ENCODE measurements at places on chromosomes 16 and 17. TPM values are rescaled to one million over a fixed set of nuclear protein-coding genes. Genes with fewer than 3 reads are reported as not detected.

The TBC1D24 gene
- 6.3 TPM for polyA plus RNA-seq

The TMEM220 gene
- 3.8 TPM for polyA plus RNA-seq

The MAF gene
- polyA plus RNA-seq = 0.22 TPM

DNA sequence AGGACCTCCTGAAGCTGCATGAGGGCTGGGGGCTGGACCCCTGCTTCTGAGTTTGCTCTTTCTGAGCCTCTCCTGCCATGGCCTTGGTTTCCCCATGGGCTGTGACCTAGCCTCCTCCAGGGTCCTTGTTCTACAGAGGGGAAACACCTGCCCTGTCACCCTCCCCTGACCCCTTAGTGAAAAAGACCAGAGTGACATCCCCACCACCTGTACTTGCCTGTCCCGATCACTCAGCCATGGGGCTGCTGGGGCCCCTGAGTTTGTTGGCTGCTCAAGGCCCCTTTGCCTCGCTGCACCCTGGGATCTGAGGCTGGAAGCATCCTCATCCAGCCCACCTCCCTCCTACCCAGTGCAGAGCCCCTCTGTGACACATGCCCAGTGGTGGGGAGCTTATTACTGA is 800 bp downstream of the NOD2 start:
- no peak for DNase-seq

DNA sequence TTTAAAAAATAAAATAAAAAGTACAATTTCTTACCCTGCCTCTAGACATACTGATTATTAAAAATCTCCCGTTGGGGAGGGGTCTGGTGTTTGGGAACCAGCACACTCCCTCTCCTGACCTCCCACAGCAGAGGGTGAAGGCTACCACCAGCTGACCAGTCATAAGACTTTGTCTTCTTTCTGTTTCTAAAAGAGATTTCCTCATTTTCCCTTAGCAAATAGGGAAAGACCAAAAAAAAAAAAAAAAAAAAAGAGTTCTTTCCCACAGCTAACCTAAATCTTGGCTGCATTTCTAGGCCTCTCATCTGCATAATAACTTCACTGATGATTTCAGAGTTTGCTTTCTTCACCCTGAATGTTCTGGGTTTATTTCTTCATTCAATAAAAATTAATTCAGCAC is 30.3 kb downstream of the CDK5RAP3 start:
- no peak for DNase-seq
